ENCODE measurements at places on chromosomes 12 and 14.

GRCh38 chr12:49294086-49294803 is 702 bp upstream of the PRPH start:
- no peak for DNase-seq

DNA sequence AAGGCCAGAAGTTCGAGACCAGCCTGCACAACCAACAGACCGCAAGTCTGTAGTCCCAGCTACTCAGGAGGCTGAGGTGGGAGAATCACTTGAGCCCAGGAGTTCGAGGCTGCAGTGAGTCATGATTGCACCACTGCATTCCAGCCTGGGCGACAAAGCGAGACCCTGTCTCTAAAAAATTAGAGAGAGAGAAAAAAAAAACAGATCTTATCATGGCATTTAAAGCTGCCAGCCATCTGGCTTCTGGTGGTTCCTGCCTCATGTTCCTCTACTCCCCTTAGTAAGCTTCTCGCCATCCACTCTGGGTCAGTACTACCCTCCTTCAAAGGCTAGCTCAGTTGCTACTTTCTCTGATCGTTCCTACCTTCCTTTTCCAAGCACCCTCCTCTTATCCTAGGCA is 16.1 kb downstream of the CLSTN3 start:
- no peak for DNase-seq

DNA sequence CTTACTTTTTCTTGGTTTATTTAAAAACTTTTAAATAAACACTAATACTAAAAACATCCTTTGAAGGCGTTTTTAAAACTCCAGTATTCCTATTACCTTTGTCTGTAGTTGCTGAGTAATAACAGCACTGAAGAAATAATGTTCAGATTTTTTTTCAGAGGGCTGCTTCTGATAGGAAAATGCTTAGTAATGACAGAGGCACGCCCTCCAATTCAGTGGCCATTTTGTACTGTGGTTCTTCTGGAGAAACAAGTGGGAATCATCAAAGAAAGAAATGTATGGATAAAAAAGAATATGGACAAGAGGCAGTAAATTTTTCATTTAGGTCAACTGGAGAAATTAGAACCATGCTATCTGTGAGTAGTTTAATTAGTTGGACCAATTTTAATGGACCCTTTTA is 13.6 kb downstream of the VEZT start:
- no peak for DNase-seq

GRCh38 chr12:131000000-131000486 is 46.3 kb downstream of the ADGRD1 start:
- DNase-seq = no peak

GRCh38 chr12:93336291-93336741 is 41.4 kb upstream of the NUDT4 start:
- DNase-seq = peak; percentile 66

DNA sequence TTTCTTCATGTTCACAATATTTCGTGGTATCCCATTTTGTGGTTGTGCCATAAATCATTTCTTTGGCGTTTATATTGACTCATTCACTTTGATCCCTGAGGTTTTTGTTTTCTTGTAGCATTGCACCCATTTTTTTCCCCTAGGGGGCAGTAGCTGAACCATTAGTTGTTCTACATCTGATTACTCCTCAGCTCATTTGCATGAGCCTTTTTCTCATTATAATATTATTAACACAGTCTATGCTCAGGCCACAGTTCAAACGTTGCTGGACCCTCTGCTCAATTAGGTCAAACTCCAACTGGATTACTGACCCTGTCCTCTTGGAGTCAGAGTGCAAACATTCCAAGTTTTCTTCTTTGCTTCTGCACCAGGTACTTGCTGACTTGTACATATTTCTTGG is 475.4 kb upstream of the SEL1L start:
- no peak for DNase-seq

DNA sequence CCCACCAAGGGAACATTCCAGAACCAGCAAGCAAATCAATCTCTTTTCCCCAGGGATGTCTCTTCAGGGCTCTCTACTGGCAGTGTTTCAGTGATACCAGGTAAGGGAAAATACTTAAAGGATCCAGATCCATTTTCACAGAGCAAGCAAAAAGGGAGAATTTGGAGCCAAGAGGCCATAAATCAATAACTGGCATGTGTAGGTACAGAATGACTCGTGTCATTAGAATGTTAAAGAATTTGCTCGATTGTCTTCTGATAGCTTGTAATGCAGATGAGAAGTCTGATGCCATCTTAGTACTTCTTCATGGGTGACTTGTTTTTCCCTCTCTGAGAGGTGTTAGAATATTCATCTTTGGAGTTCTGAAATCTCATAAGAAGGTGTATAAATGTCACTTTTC is 242.9 kb downstream of the KTN1 start:
- DNase-seq = no peak

DNA sequence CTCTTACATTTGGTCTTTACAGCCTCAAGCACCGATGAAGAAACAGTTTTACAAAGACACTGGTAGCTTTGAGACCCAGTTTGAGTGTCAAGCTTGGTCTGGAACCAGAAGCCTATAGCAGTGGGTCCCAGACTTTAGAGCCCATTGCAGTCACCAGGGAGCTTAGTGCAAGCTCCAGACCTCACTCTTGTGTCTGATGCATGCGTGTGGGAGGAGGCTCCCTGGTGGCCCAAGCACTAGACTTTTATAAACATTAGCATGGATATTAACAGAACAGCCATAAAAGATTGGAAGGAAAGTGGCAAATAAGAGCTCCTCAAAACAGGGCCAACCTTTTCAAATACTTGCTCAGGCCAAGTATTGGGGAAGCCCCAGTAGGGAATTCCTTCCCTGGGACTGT is 45.5 kb downstream of the SLC8B1 start:
- DNase-seq = no peak

GRCh38 chr12:92436856-92437255 is 265.9 kb upstream of the PLEKHG7 start:
- DNase-seq = peak; percentile 56

- no peak for DNase-seq
Measured at GRCh38 chr14:103593577-103593976, 30.8 kb downstream of the COA8 start.

GRCh38 chr14:26124896-26125438 is 472.9 kb downstream of the NOVA1 start:
- no peak for DNase-seq

- no peak for DNase-seq
Measured at GRCh38 chr12:57899010-57899662, 42.2 kb upstream of the ATP23 start.

DNA sequence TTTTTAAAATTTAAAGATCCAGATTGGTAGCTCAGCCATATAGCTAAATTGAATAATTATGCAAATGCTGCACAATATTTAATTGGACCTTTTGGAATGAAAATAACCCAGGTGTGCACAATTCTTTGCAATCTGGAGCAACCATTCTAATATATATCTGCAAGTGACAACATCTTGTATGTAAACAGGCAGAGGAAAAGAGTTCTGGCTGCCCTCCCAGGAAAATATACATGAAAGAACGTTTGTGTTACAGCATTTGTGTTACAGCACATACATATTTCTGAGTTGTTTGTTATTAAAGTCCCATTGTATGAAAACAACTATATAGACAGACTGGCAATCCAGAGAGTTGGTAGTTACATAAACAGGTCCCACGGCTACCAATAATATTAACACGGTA is 377.5 kb downstream of the DIO2 start:
- no peak for DNase-seq

DNA sequence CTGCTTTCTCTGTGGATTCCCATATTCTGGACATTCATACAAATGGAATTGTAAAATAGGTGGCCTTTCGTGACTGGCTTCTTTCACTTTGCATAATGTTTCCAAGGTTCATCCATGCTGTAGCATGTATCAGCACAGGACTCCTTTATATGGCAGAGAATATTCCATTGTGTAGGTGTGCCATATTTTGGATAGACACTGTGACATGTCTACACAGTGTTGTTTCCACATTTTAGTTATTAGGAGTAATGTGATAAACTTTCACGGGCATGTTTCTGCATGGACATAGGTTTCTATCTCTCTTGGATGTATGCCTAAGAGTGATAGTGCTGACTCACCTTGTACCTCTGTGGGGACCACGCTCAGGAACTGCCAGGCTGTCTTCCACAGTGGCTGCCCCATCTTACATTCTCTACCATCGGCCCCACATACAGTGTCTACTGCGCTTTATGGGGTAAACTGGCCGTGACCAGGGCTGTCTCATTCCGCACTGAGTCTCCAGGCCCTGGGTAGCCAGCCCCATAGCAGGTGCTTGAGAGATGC is 7.1 kb upstream of the KRT84 start:
- DNase-seq = no peak

DNA sequence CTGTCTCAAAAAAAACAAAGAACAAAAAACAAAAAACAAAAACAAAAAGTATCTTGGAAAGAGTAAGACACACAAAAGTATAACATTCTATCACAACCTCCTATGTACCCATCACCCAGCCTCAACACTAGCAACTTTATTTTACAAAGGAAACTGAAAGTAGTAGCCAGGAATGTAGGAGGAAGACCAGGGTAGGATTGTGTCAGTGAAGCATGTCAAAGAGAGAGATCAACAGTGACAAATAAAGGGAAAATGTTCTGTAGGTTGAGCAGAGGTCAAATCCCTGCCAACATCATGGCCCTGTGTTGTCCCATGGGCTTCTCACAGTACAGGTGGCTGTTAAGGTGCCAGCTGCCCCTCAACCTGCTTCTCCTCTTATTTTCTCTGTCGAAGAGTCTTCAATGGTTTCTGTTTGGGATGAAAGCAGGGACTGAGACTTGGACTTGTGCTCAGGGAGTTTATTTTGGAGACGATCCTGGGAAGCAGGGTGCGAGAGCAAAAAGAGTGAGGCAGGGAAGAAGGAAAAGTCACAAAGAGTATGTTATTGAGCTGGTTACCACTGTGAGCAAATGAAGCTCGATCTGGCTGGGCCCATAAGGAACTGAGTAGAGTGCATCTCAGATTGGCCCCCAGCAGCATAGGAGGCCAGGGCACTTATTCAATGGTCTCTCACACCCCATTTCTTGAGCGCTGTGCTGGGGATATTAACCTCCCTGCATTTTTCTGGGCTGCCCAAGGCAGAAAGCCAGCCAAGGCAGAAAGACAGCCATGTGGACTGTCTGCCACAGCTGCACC is 29.4 kb upstream of the CTDSP2 start:
- DNase-seq = no peak

DNA sequence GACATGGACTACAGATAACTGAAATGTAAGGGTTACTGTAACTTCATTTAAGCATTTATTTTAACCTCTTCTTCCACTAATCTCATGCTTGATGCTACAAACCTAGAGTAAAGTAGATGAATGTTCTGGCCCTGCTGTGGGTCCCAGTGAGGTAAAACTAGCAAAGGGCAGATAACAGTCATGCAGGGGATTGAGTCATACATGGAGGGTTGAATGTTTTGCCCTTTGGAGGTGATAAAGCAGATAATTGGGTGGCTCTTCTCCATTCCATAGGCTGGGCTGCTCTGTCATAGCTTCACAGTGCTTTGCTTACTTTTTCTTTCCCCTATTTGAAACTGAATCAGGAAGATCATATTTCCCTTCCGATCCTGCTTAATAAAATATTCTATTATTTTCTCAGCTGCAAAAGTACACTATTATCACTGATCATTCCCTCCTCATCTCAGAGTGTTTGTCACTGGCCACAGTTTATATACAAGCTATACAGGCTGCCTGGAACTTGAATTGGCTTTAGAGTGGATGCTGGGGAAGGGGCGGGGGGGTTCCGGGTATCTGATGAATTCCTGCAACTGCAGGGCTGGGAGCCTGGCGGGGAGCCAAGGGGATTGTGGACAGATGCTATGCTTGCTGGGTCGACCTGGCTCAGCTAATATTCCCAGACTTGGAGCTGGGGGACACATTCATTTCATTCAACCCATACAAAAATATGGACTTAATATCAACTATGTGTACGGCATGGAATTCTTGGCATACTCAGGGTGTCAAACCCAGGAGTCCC is 235.1 kb downstream of the NRXN3 start:
- DNase-seq = peak; percentile 22

GRCh38 chr14:69262516-69262915 is 2.6 kb downstream of the GALNT16 start:
- DNase-seq = no peak

GRCh38 chr12:119746169-119746568 is 78.2 kb downstream of the PRKAB1 start:
- no peak for DNase-seq

- DNase-seq = no peak
Measured at GRCh38 chr12:52353766-52354165, 13.5 kb downstream of the KRT85 start.

DNA sequence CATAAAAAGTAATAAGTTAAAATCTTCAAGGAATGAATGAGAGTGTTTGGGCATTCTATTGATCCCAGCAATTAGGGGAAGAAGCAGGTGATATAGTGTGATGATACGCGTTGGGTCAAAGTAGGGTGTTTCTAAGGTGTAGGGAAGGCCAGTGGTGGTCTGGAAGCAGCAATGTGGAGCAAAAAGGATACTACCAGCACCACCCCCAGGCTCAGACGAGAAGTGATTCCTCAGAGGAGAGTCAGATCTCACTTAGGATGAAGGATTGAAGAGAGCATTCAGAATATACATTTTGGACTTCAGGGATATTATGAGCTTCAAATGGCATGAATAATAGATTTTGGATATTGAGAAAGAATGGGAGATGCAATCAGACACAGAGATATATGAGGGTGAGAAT is 497.6 kb downstream of the RMST start:
- no peak for DNase-seq

GRCh38 chr12:62525271-62525670 is 58.6 kb downstream of the MON2 start:
- DNase-seq = no peak

GRCh38 chr12:119809023-119809422 is 68.1 kb downstream of the CIT start:
- DNase-seq = no peak

DNA sequence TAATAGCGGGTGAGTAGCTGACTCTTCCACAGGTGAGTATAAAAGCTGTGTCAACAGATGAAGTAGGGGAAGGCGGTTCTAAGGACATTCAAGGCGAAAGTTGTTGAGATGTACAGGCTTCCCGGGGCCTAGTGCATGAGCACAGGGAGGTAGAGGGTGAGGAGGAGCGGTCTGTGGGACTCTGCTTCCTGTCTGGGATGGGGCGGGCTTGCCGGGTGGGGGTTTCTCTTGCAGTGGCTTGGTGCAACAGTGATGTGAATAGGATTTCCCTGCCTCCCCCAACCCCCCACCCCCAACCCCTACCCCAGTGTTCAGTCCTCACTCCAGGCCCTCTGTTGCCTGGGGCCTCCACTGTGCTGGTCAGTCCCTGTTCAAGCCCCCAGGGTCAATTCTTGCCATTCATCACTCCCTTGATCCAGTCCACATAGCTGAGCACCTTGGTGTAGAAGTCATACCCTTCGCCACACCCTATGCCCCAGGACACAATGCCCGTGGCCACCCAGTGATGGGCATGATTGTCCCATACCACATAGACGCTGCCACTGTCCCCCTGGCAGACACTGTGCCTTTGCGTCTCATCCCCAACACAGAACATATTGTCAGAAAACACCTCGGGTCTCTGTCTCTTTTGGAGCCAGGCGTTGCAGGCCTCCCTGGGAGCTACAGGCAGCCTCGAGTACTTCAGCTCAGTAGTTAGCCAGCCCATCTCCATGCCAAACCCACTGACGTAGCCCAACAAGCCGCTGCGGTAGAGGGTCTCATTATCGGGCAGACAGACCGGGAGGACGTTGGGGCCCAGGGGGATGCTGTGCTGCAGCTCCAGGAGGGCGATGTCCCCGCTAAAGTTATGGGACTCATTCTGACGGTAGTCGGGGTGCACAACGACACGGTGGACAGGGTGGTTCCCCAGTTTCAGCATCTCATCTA is 4.0 kb upstream of the C1R start:
- DNase-seq = no peak

GRCh38 chr12:89389755-89390661 is 37.7 kb upstream of the DUSP6 start:
- DNase-seq = no peak

- DNase-seq = no peak
Measured at GRCh38 chr12:132449565-132450417, 40.2 kb upstream of the FBRSL1 start.
